Activated T-helper 9 cell treated with anti-CD3 and anti-CD28 coated beads, Interleukin-2, amount 50 U/mL, for 16 hours (primary cell): ENCODE measurements at places on chromosomes 7 and 10.

DNA sequence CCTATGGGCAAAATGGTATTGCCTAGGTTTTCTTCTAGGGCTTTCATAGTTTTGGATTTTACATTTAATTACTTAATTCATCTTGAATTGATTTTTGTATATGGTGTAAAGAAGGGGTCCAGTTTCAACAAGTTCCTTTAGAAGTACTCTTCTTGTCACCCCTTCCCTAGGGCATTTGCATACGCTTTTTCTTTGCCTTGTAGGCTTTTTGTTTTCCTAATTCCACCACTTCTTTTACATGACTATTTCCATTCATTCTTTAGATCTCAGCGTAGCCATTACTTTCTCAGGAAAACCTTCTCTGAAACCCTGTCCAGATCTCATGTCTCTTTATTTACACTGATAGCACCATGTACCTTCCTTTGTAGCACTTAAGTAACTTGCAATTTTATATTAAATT is 648.6 kb downstream of the XPNPEP1 start:
- no peak for DNase-seq

DNA sequence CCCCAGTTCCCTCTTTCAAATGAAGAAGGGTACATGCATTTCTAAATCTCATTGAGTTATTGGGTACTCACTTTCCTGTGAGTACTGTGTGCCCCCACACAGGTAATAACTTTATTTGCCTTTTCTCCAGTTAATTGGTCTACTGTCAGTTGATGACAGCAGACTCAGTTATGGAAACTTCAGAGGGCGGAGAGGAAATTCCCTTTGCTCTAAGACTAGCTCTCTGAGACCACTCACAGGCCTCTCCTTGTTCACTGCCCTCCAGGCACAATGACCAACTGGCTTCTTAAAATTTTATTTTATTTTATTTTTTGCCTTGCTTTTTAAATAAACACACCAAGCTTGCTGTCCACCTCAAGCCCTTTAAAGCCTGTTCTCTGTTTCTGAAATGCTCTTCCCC is 235.8 kb upstream of the AOAH start:
- DNase-seq, result no peak

DNA sequence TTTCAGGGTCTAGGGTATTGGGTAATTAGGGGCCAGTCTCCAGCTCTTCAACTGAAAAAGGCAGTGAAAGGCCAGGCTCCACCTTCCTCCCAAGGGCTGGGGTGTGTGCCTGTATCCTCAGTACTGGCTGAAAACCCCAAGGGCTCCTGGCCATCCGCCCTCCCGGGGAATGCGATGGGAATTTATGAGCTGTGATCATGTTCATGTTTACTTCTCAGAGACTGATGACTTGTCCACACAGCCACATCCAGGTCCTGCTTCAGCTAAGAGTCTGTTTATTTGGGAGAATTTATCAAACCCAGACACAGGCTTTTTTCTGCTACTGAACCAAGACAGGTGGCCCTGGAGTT is 91.7 kb downstream of the CCDC3 start:
- no peak for DNase-seq

DNA sequence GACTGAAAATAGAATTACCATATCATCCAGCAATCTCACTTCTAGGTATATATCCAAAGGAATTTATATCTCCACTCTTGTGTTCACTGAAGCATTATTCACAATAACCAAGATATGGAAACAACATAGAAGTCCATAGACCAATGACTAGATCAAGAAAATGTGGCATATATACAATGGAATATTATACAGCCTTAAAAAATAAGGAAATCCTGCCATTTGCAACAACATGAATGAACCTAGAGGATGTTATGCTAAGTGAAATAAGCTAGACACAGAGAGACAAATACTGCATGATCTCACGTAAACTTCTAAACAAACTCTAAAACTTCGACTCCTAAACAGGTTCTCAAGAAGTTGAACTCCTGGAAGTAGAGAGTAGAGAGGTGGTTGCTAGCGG is 254.5 kb downstream of the SKIDA1 start:
- no peak for DNase-seq

- DNase-seq, result no peak
Measured at GRCh38 chr7:100166317-100166940, 2.0 kb downstream of the GAL3ST4 start.

GRCh38 chr10:11236234-11236633 is 218.6 kb downstream of the CELF2 start:
- DNase-seq, result peak; percentile 20

DNA sequence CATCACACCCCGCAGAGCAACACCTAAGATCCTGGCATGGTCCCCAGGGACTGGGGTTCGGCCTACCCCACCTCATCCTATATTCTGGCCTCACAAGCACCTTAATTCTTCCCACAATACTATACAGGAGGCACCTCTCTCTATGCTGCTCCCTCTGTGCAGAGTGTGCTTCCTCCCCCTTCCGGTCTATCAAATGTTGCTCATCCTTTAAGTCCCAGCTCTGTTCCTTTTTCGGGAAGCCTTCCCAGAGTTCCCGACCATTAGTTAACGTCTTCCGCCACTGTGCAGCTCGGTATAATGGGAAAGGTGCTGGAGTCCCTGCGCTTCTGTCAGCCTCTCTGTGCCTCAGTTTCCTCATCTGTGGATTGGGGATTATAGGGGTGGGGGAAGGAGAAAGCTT is 21.8 kb downstream of the PALD1 start:
- no peak for DNase-seq

- DNase-seq, result no peak
Measured at GRCh38 chr7:129285111-129285510, 60.3 kb downstream of the AHCYL2 start.

GRCh38 chr10:116170815-116171250 is 102.2 kb downstream of the GFRA1 start:
- DNase-seq, result no peak

- DNase-seq, result no peak
Measured at GRCh38 chr7:115024276-115024675, 102.4 kb downstream of the MDFIC start.

- no peak for DNase-seq
Measured at GRCh38 chr7:19852192-19852591, 78.8 kb upstream of the TMEM196 start.

DNA sequence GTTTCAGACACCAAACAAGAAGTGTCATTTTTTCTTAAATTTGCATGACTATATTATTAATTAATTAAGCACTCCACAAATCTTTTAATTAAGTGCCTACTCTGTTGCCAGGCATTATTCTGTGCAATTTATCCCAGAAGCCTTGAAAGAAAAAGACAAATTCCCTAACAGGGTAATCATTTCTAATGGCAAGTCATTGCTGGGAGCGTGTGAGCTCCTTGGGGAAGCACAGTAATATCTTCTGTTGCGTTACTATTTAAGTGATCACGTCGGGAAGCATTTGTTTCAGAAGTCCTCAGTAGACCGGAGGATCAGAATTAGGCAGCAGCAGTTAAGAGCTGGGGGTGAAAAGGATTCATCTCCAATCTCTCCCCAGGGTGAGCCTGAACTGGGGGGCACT is 276.8 kb upstream of the RNF32 start:
- DNase-seq, result no peak

DNA sequence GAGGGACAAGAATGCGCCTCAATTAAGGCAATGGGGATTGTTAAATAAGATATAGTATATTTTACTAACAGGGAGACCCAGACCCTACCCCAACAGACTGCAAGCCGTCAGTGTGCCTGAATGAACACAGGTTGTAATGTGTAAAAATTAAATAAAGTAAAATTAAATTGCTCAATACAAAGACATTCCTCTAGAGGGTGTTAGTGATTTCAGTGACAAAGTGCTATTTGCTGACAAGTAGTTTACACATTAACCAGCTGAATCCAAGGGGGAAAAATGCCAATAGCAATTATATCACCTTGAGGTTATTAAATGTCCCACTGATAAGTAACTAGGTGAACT is 110.5 kb downstream of the EBF3 start:
- DNase-seq, result no peak

DNA sequence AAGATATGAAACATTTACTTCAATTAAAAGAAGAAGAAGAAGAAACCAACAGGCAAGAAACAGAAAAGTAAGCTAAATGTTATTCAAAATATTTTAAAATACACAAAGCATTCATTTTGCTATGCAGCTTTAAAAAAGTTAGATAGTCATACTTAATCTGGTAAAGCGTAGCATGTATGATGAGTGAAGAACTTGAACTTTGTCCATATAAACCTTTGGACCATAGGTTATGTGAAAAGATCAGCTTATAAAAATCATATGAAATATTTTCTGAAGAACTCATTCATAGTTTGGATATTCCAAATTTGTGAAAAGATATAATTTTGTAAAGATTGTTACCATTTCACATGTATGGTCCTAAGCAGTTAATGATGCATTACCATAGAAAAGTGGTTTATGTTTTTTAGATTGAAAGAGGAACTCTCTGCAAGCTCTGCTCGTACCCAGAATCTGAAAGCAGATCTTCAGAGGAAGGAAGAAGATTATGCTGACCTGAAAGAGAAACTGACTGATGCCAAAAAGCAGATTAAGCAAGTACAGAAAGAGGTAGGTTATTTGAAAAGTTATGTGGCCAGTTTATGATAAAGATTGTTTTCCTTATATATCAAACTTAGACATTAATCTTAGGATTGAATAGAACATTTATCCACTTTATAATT is 37.3 kb downstream of the KIF20B start:
- DNase-seq, result no peak

- DNase-seq, result no peak
Measured at GRCh38 chr7:8325067-8325466, 63.1 kb upstream of the ICA1 start.

- no peak for DNase-seq
Measured at GRCh38 chr10:100879741-100880360, 32.9 kb upstream of the SLF2 start.

DNA sequence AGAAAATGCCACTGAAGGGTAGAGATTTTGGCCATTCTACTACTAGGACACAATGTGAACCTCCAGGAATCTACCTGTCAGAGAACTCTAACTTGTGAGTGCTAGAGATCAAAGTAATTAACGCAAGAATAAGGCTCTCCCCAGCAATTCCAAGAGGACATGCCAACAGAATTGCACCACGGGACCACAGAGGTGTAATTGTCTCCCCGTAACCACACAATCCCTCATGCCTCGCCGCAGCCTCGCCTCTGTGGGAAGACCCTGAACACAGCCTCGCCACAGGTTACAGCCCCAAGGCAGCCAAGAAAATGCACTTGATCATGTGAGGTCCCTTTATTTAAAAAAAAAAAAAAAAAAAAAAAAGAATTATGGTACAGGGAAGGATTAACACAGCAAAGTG is 29.5 kb downstream of the CDCA7L start:
- no peak for DNase-seq

- DNase-seq, result no peak
Measured at GRCh38 chr10:96233959-96234358, 37.4 kb downstream of the BLNK start.

- peak; percentile 66 for DNase-seq
Measured at GRCh38 chr7:74206589-74207120, 3.2 kb upstream of the LAT2 start.

- DNase-seq, result no peak
Measured at GRCh38 chr10:131195116-131195515, 116.4 kb downstream of the TCERG1L start.

DNA sequence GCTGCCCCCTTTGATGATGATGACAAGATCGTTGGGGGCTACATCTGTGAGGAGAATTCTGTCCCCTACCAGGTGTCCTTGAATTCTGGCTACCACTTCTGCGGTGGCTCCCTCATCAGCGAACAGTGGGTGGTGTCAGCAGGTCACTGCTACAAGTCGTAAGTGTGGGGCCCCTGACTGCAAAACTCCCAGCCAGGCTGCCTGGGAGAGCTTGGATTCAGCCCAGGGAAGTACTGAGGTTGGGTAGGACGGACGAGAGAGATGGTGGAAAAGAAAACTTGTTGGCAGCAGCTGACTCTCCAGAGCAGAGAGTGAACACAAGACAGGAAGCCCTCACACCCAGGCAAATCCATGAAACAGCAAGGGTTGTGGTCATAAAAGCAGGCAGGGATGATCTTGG is 1.3 kb downstream of the PRSS2 start:
- DNase-seq, result no peak

GRCh38 chr7:77570330-77571011 is 33.4 kb downstream of the PTPN12 start:
- DNase-seq, result no peak

GRCh38 chr10:115979576-115979975 is 293.4 kb downstream of the GFRA1 start:
- DNase-seq, result no peak

- DNase-seq, result no peak
Measured at GRCh38 chr10:113493195-113493594, 59.7 kb upstream of the HABP2 start.

- no peak for DNase-seq
Measured at GRCh38 chr10:111954386-111954785, 229.2 kb downstream of the GPAM start.

DNA sequence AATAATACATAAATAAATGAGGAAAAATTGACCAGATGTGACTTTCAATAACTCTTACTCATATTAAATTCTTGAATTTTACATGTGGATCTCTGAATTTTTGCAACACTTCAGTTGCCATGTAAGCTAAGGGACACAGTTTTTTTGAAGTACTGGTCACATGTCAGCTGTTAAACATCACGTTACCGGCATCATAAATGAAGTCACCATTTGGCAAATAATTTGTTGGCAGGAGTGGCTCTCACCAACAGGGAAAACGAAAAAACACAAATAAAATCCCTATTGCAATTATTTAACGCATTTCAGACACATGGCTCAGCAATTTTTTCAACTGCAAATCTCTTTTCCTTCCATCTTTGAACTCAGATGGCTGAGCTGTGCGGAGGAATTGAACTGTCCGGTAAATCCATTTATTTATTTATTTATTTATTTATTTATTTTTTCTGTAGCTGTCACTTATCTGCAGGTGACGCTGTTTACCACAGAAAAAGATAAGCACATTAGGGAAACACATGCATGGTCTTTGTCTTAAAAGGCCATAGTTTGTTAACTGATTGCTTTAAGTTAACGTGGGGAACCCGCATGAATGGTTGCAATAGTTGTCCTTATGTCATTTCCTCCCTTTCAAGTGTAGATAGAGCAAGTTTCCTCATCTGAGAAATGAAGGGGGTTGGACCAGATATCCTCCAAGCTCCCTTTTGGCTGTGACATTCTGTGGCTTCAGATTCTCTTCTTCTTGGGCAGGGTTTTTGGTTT is 64.7 kb upstream of the JAZF1 start:
- no peak for DNase-seq

DNA sequence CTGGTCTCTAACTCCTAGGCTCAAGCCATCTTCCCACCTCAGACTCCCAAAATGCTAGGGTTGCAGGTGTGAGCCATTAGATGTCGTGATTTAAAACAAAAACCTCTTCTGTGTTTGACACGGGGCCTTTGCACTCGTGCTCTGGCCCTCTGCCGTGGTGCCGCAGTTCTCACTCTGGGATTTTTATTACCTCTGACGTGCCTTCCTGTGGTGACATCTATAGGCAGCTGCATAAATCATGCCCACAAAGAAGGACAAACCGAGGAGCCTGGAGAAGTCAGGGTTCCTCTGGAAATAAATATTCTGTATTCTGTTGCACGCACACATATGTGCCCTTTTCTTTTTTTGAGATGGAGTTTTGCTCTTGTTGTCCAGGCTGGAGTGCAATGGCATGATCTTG is 25.9 kb upstream of the OCM start:
- no peak for DNase-seq

- no peak for DNase-seq
Measured at GRCh38 chr7:104206841-104207240, 972 bp downstream of the ORC5 start.
